Muscle of arm (tissue), 14 donors: ENCODE measurements at places on chromosomes 6 and 20.
A peak's percentile ranks its signal among the peaks of the same experiment; 100 is the strongest.

DNA sequence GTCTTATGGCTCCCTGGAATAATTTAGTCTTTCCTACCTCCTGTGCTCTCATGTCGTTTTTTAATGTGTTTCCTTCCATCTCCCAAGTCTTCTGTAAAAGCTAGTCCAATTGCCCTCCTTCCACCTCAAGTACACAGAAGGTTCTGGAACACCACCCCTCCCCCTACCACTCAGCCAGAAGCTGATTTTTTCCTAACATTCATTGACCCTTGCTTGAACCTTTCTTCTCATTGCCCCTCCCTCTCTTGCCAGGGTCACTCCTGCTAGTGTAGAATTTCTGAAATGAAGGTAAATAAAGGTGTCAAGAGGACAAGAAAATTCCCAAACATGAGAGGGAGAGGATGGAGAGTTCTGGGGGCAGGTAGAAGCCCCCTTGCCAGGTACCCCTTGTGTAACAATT lies 38.6 kb downstream of the PLEKHG1 start:
- no peak for DNase-seq

GRCh38 chr20:16129411-16129810 lies 443.8 kb downstream of the KIF16B start:
- DNase-seq: no peak

GRCh38 chr6:30903236-30903635 lies 4.8 kb upstream of the GTF2H4 start:
- DNase-seq: no peak

DNA sequence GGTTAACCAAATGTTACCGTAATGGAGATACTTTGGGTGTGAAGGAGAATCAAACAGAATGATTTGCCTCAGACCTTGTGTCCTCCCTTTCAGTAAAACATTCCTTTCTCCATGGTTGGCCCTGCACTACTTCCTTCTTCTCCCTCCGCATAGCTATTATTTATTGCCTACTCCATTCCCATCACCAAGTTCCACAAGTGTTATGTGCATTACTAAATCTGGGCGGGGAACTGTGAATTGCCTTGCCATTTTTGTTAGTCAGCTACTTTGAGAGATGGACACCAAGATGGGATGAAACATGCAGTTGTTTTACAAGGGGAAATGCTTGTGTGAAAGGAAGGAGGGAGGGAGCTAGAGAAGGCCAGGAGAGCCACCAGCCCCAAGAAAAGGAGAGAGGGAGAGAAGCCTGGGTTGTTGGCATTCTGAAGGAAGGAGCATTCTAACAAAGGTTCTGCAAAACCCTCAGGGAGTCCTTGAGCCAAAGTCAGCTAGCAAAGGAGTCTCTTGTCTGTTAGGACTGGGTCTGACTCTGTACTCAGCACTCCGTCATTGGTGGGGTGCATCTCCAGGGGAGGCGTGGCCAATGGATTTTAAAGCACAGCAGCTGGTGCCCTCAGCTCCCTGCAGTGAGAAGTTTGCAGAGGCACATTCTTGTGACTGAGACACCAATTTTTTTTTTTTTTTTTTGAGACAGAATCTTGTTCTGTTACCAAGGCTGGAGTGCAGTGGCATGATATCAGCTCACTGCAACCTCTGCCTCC lies 83.6 kb upstream of the CHD6 start:
- no peak for DNase-seq

DNA sequence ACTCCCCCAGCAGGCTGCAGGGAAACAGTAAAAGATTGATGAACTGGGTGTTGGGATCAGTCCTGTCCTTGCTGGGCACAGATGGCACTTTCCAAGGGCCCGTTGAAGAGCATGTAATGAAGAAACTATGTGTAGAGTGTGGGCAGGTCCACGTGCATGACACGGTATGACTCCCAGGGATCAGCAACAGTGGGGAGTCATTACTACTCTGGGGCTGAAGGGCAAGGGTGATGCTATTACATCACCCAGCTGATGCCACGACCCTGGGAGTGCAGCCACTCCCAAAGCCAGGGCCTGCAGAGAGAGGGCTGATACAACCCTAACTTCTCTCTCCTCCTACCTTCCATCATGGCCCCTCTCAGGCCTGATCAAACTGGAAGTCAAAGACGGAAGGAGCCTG lies 20.1 kb downstream of the KCNK17 start:
- DNase-seq: no peak

DNA sequence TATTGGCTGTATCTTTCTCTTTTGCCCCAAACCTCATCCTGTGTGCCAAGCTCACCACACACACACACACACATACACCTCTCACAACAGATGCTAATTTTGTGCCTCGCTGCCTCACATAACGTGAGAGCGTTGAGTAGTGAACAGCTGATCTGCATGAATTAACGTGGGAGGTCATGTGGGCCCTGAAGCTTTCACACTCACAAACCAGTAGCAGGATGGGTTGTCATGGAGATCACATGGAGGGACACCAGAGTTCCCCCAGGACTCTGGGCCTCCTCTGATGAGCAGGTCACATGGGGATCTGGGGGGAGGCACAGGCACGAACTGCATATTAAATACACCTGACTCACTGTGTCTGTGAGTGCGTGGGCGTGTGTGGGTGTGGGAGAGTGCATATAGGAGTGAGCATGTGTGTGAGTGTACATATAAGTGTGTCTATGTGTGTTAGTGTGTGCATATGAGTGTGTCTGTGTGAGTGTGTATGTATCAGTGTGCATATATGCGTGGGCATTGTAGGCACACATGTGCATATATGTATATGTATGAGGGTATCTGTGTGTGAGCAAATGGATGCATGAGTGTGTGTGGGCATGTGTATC lies 62.7 kb upstream of the SULF2 start:
- no peak for DNase-seq

DNA sequence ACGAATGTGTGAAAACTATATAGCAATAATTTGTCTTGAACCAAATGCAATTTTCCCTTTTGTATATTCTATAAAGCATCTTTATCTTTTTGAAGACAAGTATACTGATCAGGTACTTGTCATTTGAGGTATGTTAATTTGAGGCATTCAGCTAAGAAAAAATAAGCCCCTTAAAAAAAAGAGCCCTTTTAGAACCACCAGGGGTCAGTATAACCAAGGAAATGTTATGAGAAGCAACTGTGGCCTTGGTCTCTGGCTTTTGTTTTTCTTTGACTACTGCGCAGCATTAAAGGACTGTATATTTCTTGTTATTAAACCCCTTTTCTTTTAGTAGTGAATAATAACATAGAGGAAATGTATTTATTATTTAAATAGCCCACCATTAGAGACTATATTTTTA lies 43.1 kb downstream of the CD109 start:
- DNase-seq: peak; percentile 78

DNA sequence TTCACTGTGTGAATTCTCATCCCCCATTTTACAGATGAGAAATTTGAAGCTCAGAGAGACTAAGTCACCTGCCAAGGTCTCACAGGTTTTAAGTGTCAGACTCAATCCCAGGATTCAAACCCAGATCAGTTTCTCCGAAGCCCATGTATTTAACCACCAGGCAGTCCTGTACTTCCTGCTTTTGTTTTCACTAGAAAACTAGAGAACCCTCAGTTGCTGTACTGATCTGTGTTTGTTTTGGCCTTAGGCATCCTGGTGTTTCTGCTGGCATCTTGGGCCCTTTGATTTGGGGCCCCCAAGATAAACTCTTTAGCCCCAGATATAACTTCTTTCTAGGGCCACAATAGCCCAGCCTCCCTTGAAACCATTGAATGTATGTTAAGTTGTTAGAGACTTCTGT lies 36.5 kb downstream of the PPP1R16B start:
- no peak for DNase-seq

DNA sequence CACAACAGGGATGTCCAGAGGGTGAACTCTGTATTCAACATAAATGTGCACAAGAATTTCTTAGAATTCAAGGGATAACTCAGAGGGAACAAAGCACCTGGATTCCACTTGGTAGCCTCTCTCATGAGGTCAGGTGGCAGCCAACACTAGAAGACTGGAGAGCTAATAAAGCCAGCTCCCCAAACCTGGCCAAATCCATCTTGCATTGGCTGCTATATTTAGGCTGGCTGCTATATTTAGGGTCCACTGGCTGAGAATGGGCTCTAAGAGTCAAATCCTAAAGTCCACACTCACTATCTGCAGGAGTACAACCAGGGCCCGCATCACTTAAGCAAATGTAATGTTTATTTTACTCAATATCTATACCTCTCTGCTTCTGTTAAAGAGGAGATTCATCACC lies 20.0 kb downstream of the TBC1D7 start:
- no peak for DNase-seq

- DNase-seq: no peak
Measured at GRCh38 chr20:40493549-40493948, 195.5 kb downstream of the MAFB start.

- peak; percentile 48 for DNase-seq
Measured at GRCh38 chr20:31630187-31630790, 7.4 kb upstream of the COX4I2 start.
